NCI-H1694 (cell line): ENCODE measurements at places on chromosomes 6 and 20.

DNA sequence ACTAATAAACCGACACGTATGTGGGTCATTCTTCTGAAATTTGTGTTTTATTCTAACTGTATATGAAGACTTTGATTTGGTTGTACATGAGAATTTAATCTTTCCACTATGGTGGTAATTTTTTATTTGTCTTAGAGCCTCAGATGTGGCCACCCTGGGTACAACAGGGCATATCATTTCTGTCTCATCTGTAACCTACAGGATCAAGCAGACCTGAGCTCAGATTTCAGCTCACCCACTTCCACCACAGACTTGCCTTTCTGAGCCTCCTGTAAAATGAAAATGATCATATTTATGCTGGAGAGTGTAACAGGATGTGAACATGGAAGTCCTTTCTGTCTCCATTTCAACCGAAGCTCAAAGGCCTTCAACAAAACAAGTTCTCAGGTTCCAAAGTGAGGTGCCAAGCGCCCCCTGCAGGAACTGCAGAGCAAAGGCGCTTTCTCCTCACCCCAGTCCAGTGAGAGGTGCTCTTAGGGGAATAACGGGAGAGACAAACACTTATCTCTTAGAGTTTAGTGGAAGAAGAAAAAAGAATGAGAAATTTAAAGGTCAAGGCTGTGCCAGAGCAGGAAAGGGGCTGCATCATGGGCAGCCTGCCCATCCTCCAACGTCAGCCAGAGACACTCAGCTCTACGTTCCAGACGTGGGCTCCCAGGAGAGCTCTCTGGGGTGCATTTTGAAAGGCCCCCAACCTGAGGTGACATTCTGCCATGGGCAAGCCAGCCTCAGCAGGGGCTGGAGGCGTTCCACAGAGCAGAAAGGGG, 23.0 kb upstream of the CD24 start:
- DNase-seq: peak; percentile 47

- DNase-seq: no peak
Observed at GRCh38 chr20:23613676-23614075, 8.0 kb upstream of the CST9 start.

GRCh38 chr6:143733510-143733909, 55.7 kb downstream of the PHACTR2 start:
- DNase-seq: no peak

- no peak for DNase-seq
Observed at GRCh38 chr20:13995841-13996240, 525 bp downstream of the MACROD2 start.

DNA sequence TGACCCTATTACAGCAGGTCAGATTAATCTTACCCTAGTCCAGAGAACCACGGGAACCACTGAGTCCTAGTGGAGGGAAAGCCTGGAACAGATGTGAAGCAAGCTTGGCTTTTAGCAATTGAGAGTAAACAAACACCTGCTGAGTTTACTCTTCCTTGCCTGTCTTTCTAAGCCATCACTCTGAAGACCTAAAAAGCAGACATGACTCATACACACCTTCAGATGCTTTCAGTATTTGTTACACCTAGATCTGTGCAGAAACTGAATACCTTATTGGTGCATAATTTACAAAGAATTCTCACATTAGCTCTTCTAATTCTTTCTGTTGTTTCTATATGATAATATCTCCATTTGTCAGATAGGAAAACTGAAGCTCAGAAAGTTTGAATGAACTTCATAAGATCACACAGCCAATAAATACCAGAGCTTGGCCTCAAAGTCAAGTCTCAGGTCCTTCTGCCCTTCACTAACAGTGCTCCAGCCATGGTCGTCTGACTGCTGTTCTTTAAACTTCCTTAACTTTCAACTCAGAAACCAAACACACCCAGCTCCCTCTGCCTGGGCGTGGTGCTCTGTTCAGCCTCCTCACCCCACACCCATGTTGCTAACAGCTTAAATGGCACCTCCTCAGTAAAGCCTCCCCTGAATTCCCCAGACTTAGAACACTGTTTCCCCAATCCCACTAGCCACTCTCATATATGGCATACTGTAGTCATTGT, 8.6 kb upstream of the GABBR1 start:
- DNase-seq: no peak

DNA sequence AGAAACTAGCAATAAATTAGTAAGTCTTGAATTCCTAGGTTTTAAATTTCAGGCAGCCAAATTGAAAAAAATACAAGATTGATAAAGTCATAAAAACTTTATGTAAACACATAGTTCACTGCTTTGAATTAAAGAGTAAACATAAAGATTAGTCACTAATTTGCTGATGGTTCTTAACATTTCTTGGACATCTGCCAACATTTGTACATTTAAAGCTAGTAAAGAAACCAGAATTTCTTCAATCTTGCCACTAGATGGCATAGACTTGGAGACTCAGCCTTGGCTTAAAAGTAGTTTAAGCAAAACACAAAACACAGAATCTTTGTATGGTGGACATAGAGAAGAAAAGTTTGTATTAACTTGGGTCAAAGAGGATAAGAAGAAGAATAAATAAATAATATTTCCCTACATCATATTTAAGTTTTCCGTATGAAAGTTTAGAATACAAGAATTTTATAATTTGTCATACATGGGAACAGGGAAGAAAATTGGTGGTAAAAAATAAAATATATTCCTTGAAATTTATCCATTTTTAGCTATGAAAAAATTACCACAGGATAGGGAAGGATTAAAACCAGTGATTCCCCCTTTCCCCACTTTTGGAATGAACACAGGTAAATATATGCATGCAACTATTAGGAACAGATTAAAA, 41.7 kb upstream of the FAM135A start:
- peak; percentile 25 for DNase-seq

GRCh38 chr20:22160101-22160652, 424.2 kb downstream of the FOXA2 start:
- no peak for DNase-seq

DNA sequence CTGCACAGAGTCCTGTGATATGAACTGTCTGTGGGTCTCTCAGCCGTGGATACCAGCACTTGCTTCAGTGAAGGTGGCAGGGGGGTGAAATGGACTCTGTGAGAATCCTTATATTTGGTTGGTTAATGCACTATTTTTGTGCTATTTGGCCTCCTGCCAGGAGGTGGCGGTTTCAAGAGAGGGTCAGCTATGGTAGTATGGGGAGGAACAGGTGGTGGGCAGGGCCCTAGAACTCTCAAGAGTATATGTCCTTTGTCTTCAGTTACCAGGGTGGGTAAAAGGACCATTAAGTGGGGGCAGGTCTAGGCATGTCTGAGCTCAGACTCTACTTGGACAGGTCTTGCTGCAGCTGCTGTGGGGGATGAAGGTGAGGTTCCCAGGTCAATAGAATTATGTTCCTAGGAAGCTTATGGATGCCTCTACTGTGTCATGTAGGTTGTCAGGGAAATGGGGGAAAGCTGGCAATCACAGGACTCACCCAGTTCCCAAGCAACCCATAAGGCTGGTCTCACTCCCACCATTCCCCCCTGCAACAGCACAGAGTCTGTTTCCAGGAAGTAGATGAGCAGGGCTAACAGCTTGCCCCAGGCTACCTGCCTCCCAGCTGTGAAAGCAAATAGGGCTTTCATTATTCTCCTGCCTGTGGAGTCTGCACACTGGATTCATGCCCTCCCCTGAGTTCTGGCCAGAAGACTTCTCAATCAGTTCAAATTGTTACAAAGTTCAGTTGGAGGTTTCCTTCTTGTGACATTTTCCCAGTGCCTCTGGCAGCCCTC, 56.8 kb upstream of the PHIP start:
- no peak for DNase-seq

DNA sequence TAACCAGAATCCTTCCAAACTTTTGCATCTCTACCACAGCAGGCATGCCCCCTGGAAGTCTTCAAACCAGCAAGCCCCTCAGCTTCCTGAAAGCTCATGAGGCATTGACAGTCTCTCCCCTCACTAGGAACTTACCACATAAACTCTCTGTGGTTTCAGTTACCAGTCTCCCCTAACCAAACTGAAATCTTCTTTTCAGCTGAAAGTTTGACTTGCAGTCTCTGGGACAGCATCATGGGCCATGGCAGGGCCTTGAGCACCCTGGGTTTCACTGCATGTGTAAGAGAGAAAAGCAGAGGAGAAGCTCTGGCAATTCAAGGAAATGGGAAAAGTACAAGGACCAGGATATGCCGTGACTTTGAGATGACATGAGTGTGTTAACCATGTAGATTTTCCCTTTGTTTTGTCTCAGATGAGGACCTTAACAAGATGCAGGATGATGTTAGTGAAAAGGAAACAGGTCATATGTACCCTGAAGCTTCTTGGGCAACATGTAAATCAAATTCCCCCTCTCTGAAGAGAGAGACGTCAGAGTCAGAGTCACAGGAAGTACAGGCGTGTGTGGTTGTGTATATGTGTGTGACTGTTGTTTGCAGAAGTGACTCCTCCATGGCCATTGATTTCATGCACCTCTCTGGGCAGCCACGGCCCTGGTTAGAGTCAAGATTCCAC, 106.3 kb downstream of the TNFRSF21 start:
- no peak for DNase-seq

DNA sequence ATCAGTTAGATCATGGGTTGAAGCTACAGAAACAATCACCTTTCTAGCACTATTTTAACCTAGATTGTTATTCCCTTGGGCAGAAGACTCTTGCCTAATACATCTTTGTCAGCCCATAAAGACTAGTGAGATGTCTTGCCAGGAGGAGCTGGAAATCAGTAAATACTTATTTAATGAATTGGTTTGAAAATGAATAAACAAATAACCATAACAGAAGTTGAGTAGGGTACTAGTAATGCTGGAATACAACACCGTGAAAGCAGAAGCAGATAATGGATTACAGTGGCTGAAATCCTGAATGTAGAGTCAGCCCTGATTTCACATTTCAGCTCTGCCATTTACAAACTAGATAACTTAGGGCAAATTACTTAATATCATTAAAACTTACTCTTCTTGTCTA, 236.1 kb downstream of the PACRG start:
- no peak for DNase-seq

DNA sequence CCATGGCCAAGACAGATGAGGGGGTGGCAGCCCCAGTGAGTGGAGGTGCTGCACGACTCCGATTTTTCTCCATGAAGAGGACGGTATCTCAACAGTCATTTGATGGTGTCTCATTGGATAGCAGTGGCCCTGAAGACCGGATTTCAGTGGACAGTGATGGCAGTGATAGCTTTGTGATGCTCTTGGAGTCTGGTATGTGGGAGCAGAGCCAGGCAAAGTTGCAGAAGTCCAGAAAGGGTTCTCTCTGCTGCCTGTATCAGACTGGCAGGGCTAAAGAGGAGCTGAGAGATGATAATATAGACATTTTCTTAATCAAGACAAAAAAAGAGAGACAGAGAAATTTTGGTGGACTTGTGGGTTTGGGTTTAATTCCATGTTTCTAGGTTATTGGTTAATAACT, 23.8 kb downstream of the TAF11 start:
- DNase-seq: no peak

GRCh38 chr20:58044286-58044685, 184.2 kb downstream of the ANKRD60 start:
- no peak for DNase-seq

GRCh38 chr6:118320652-118321051, 227.4 kb upstream of the PLN start:
- no peak for DNase-seq

- DNase-seq: no peak
Observed at GRCh38 chr6:228881-229651, 63.2 kb upstream of the DUSP22 start.

GRCh38 chr6:3266170-3266569, 7.4 kb downstream of the PSMG4 start:
- DNase-seq: no peak

- DNase-seq: no peak
Observed at GRCh38 chr20:50321797-50322480, 131.3 kb downstream of the CEBPB start.

DNA sequence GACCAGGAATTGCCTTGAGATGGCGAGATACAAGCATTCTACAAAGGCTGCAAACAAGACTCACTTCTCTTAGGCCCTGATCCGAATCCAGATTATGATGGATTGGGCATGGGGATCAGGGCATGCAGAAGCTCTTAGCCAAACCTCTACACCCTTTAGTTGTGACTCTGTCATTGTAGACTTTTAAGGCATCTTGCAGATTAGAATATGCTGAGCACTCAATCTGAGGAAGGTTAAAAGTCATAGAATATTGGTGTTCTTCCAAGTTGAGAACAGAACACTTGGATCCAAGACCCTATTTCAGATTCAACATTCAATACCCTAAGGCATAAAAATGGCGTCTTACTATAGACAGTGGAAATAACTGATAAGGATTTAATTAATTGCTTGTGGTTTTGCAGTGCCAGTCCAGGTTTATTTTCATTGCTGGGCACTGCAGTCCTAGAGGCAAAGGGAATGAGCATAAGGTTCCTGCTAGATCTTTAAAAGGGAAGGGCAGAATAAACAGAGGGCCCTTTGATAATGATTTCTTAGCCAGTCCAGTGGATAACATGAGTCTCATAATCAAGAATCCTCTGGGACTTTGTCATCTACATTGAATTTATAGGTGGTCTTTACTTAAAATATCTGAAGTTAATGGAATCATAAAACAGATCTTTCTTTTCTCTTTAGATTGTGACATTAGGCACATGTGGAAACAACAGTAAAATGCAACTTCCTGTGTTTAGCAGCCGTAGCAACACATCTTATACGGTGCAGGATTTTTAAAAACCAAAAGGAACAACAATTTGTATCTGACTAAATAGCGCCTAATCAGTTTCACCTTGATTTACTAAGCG, 17.6 kb downstream of the PHACTR2 start:
- DNase-seq: no peak

GRCh38 chr6:110392727-110393126, 22.6 kb downstream of the DDO start:
- no peak for DNase-seq

GRCh38 chr20:37299718-37300528, 10.5 kb downstream of the MANBAL start:
- no peak for DNase-seq

DNA sequence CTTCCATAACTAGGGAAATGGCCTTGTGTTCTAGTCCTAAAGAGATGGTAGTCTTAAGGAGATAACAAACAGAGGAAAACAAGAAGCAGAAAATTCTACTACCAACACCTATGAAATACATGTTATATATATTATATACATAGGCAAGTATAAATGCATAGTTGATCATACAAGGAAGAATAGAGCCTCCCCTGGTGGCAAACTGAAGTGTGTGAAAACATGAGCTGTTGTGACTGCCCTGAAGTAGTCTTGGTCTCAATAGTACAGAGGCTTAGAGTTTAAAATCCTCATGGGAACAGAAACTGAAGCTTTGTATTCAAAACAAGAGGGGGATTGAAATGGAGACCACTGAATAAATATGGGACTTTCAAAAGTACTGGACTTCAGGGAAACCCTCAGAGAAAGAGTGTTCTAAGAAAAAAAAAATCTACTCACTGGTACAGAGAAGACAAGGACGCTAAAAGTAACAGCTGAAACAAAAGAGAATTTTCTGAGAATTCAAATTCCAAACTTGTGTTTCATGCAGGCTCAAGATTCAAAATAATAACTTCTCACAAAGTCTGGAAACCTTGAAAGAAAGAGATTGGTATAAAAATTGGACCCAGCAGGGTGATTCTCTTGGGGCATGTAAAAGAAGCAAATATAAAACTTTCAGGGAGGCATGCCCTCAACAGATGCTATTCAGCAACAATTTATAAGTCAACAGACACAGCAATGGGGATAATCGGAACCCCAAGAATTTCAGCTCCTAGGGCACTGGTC, 59.7 kb upstream of the SAMD3 start:
- DNase-seq: no peak

GRCh38 chr20:12963416-12963815, 45.4 kb upstream of the SPTLC3 start:
- no peak for DNase-seq

GRCh38 chr6:90149280-90149679, 147.4 kb downstream of the BACH2 start:
- DNase-seq: no peak

GRCh38 chr6:159445351-159445750, 247.7 kb downstream of the SOD2 start:
- DNase-seq: no peak
